H7 (cell line): ENCODE measurements at places on chromosomes 13 and 19. TPM values are rescaled to one million over a fixed set of nuclear protein-coding genes. Genes with fewer than 3 reads are reported as not detected.

GRCh38 chr13:111899714-111900389 lies 167.1 kb upstream of the SOX1 start:
- DNase-seq, result no peak

The TYROBP gene
- not detected in 2 replicates for total RNA-seq

- no peak for DNase-seq
Measured at GRCh38 chr13:20457670-20458069, 68.0 kb downstream of the CRYL1 start.

The OVOL3 gene
- total RNA-seq, result not detected in 2 replicates

The ARRDC5 gene
- not detected in 2 replicates for total RNA-seq

- no peak for DNase-seq
Measured at GRCh38 chr13:50798923-50799322, 44.6 kb downstream of the DLEU7 start.
